Gastrocnemius medialis (tissue), 4 donors: ENCODE measurements at places on chromosomes 13 and 19. TPM values are rescaled to one million over a fixed set of nuclear protein-coding genes. Genes with fewer than 3 reads are reported as not detected.

- no peak for DNase-seq
- H3K4me3 ChIP-seq: no peak overlapping the region
- no peaks in the 10 kb centered on the region for H3K36me3 ChIP-seq
- H3K27me3 ChIP-seq: no peaks in the 10 kb centered on the region
- H3K4me1 ChIP-seq: peaks cover 53% of the 10 kb centered on the region
These were observed 38.4 kb downstream of the SMIM24 start for GRCh38 chr19:3441986-3442329.

AKT1S1 gene
- 23.8 TPM for total RNA-seq

ERICH4 gene
- not detected for total RNA-seq

ADGRE3 gene
- not detected for total RNA-seq

- H3K4me3 ChIP-seq: no peak overlapping the region
- no peak overlapping the region for H3K27ac ChIP-seq
- no peaks in the 10 kb centered on the region for H3K4me1 ChIP-seq
- H3K27me3 ChIP-seq: peaks cover 6% of the 10 kb centered on the region
These were observed 11.3 kb downstream of the SHANK1 start for GRCh38 chr19:50708179-50708879.

DNA sequence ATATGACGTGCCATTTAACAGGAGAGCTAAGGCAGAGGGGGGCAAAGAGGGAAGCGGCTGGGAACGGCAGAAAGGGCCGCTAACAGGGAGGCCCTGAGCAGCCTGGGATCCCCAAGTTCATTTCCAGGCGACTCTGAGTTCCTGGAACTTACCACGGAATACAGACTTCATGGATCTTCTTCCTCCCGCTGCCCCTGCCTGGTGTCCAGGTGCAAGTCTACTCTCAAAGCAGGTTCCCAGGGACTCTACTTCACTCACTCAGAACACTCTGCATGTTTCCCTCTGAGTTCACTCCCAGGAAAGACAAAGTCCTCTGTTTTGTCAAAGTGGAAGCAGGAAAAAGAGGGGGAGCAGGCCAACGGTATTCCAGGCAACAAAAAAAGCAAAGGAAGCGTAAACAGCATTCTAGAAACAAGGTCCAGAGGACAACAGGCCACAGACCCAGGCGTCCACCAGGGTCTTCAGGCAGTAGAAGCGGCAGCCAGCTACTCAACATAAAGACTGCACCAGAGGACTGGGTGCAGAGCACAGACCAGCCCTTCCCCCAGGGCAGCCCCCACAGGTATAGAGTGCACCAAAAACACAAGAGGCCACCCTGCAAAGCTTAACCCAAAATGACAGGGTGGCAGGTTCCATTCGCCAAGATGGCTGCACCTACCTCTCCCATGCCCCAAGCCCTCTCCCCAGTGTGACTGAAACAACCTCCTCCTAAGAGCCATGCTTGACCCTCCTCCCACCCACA, 3.0 kb downstream of the MIER2 start:
- no peak for DNase-seq
- H3K4me3 ChIP-seq: no peak overlapping the region
- no peaks in the 10 kb centered on the region for H3K36me3 ChIP-seq
- H3K27me3 ChIP-seq: no peaks in the 10 kb centered on the region

TRAPPC2B gene
- total RNA-seq: 47.4 TPM

- no peak for DNase-seq
- H3K27me3 ChIP-seq: no peaks in the 10 kb centered on the region
- no peak overlapping the region for H3K4me3 ChIP-seq
- H3K36me3 ChIP-seq: peaks cover 35% of the 10 kb centered on the region
These were observed 55.6 kb downstream of the RCBTB2 start for GRCh38 chr13:48477191-48477855.

C19orf38 gene
- total RNA-seq: 1.5 TPM

DNA sequence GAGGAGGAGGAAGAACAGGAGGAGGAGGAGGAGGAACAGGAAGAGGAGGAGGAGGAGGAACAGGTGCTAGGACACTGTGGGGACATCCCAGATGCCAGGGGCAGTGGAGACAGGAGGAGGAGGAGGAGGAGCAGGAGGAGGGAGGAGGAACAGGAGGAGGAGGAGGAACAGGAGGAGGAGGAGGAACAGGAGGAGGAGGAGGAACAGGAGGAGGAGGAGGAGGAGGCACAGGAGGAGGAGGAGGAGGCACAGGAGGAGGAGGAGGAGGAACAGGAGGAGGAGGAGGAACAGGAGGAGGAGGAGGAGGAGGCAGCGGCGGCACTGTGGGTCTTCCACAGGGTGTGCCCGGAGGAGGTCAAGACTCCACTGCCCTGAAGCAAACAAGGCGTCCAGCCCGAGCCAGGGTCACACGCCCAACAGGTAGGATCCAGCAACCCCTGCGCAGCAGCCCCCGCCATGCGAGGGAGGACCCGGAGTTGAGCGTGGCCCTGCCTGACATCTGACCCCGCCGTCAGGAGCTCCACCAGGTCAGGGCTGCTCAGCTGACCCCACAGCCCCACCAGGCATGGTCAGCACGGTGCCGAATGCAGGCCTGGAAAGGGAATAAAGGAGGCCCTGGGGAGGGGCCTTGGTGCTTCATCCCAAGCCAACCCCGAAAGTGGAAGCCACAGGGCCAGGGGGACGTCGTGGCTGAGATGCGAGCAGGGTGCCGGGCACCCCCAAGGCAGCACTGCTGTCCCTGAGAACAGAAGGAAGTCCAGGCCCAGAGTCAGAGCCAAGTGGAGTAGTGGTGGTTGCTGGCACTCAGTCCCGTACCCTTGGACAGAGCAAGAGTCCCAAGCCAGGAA, 9.2 kb downstream of the SBNO2 start:
- H3K4me3 ChIP-seq: no peak overlapping the region
- peak overlapping the region; percentile 79 for H3K27ac ChIP-seq
- H3K27me3 ChIP-seq: no peaks in the 10 kb centered on the region
- H3K36me3 ChIP-seq: no peaks in the 10 kb centered on the region
- DNase-seq: no peak
- peaks cover 14% of the 10 kb centered on the region for H3K4me1 ChIP-seq

DNA sequence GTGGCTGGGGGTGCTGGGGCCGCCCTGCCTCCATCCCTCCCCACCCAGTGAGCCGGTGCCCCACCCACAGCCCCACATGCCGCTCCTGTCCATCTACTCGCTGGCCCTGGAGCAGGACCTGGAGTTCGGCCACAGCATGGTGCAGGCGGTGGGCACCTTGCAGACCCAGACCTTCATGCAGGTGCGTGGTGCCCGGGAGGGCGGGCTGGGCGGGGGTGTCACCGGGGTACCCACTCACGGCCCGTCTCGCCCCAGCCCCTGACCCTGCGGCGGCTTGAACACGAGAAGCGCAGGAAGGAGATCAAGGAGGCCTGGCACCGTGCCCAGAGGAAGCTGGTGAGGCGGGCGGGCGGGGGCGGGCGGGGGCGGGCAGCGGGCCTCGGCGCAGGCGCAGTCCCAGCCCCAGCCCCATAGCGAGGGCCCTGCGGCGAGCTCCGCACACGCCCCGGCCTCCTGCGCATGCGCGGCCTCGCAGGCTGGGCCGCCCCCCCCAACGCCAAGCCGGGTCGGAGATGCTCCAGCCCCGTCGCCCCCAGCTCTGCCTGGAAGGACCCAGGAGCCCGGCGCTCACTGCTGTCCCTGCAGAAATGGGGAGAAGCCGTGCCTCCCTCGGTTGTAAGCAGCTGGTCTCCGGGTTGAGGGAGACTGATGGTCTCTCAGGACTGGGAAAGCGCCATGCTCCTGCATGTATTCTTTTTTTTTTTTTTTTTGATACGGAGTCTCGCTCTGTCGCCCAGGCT, 7.7 kb downstream of the ARHGAP45 start:
- DNase-seq: no peak
- H3K4me3 ChIP-seq: no peak overlapping the region
- no peak overlapping the region for H3K27ac ChIP-seq
- H3K36me3 ChIP-seq: no peaks in the 10 kb centered on the region

FARP1 gene
- total RNA-seq: 4.8 TPM

C19orf53 gene
- total RNA-seq: 283 TPM

DNA sequence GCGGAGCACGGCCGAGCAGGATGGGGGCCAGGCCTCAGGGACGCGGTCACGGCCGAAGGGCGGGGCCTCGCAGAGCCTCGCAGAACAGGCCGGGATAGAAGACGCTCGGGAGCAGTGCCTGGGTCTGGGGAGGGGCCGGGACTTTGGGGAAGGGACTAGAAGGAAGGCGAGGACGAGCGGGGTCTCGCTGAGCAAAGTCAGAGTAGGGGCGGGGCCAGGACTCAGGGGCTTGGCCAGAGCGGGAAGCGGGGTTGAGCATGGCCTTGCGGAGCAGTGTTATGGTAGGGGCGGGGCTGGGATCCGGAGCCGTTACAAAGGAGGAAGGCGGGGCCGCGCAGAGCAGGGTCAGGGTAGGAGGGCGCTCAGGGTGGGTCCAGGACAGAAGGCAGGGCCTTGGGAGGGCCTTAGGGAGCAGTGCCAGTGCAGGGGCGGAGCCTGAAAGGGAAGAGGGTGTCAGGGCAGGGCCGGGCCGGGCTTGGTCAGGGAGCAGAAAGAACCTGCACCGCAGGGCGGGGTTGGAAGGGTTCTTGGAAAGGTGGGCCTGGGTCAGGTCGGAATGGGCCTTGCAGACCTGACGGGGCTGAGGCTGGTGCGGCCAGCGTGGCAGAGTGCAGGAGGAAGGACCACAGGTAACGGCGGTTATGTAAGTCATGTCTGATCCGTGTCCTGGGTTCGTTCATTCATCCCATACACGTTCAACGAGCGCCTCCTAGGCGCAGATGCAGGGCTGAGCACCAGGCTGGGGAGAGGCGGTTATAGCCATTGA, 533 bp upstream of the ATP8B3 start:
- no peaks in the 10 kb centered on the region for H3K27me3 ChIP-seq
- H3K4me3 ChIP-seq: peak overlapping the region; percentile 47
- H3K4me1 ChIP-seq: peaks cover 14% of the 10 kb centered on the region
- DNase-seq: peak; percentile 83
- H3K36me3 ChIP-seq: no peaks in the 10 kb centered on the region

DNA sequence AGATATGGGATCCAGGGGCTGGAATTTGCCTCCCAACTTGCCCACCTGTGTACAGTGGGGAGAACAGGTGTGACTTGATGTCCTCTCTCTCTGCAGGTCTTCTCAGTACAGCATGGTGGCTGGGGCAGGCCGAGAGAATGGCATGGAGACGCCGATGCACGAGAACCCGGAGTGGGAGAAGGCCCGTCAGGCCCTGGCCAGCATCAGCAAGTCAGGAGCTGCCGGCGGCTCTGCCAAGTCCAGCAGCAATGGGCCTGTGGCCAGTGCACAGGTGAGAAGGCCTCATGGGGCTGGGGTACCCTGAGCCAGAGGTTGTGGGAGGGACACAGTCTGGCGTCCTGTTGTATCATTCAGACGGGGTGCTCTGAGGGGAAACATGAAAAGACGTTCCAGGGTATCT, 3.0 kb downstream of the LENG8 start:
- no peak overlapping the region for H3K4me3 ChIP-seq
- H3K4me1 ChIP-seq: peaks cover 22% of the 10 kb centered on the region
- no peak overlapping the region for H3K27ac ChIP-seq
- H3K36me3 ChIP-seq: peaks cover 63% of the 10 kb centered on the region
- H3K27me3 ChIP-seq: no peaks in the 10 kb centered on the region

DNA sequence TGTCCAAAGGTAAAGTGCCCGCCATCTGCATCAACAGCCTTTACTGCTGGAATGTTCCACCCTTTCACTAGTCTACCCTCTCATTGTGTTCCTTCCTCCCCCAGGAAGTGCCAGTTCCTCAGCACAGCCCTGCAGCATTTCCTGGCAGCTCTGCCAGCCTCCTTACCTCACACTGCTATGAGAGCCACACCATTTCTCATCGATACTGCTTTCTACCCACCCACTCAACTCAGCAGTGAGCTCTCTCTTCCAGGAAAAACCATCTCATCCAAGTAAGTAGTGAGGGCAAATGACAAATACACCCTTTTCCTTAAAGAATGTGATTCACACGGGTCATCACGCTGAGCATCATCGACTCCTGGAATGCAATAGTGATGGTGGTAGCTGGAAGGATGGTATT, 19.8 kb downstream of the UQCRFS1 start:
- no peaks in the 10 kb centered on the region for H3K4me1 ChIP-seq
- no peak overlapping the region for H3K4me3 ChIP-seq
- DNase-seq: no peak
- H3K27me3 ChIP-seq: no peaks in the 10 kb centered on the region
- H3K36me3 ChIP-seq: no peaks in the 10 kb centered on the region

NRTN gene
- total RNA-seq: not detected

DNA sequence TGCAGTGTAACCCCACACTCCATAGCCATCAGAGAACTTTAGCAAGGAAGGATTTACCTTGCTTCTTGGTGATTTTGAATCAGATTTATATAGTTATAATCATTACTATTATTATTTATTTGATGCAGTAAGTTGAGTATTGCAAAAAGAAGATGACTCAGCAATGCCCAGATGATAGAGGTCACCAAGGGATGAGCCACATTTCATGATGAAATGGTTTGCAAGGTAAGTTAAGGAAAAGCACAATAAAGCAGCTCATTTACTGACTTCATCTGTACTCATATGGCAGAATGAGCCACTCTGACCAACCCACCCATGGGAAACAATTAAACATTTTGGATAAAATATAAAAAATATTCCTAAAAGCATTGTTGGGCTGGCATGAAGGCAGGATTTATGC, 59.1 kb downstream of the AKAP11 start:
- H3K36me3 ChIP-seq: no peaks in the 10 kb centered on the region
- H3K27ac ChIP-seq: no peak overlapping the region
- H3K27me3 ChIP-seq: no peaks in the 10 kb centered on the region

- H3K4me3 ChIP-seq: no peak overlapping the region
- no peak overlapping the region for H3K27ac ChIP-seq
- DNase-seq: no peak
- no peaks in the 10 kb centered on the region for H3K36me3 ChIP-seq
- no peaks in the 10 kb centered on the region for H3K4me1 ChIP-seq
- H3K27me3 ChIP-seq: no peaks in the 10 kb centered on the region
These were observed 27.0 kb downstream of the SLC10A2 start for GRCh38 chr13:103039183-103039582.

DNA sequence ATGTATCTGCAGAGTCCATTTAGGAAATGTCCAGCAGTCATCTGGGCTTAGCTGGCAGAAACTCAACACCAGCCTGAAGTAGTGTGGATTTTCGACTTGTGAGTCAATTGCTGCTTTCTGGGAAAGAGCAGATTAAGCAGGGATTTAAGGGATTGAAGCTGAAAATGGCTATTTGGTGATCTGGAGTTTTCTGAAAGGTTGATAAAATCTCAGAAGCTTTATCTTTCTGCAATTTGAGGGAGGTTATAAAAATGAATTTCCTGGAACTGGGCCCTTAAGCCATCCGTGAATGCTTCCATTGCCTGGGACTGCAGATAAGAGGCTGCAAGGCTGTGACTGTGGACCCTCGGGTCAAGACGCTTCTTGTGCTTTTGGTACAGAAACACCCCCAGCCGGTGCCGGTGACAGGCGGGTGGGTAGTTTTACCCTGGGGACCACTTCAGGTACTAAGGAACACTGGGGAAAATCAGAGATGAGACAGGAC, 61.5 kb downstream of the COL4A1 start:
- no peaks in the 10 kb centered on the region for H3K36me3 ChIP-seq
- DNase-seq: no peak
- H3K27ac ChIP-seq: peak overlapping the region; percentile 49
- peaks cover 38% of the 10 kb centered on the region for H3K4me1 ChIP-seq
- H3K4me3 ChIP-seq: no peak overlapping the region

DNA sequence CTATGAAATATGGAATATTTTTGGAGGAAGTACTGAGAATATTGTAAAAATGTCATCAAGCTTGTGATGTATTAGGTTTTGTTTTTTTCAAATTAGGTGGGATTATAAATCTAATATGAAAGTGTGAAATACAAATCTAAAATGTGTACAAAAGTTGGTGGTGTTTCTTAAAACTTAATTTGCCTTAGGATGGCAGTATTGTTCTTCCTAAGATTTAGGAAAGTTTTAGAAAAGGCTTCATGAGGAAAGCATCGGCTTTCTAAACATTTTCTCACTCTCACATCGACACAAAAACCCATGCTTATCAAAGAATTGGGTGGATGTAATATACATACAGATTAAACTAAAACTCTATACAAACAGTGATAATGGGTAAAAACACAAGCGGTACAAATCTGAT, 972.0 kb upstream of the PCDH20 start:
- DNase-seq: no peak
- H3K36me3 ChIP-seq: no peaks in the 10 kb centered on the region
- no peaks in the 10 kb centered on the region for H3K27me3 ChIP-seq
- H3K4me3 ChIP-seq: no peak overlapping the region
- no peaks in the 10 kb centered on the region for H3K4me1 ChIP-seq
